Left lobe of liver (tissue), 2 donors: ENCODE measurements at places on chromosomes 6 and 20. TPM values are rescaled to one million over a fixed set of nuclear protein-coding genes. Genes with fewer than 3 reads are reported as not detected.

DNA sequence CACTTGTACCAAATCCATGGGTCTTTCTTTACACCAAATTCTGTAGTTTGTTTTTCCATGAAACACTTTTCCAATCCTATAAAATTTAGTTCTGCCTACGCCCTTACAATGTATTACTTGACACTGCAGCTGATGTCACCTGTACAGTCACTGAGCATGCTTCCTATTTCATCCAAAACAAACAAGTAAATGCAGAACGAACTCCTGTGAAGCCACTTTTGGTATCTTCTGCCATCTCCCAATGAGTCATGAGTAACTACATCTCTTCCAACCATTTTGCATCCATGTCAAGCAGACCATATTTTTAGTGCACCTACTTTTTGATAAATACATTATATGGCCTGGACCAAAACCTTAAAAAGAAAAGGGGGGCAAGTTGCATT, 42.4 kb downstream of the HDDC2 start:
- DNase-seq, result no peak

- no peak for DNase-seq
Measured at GRCh38 chr6:81802356-81802755, 49.9 kb upstream of the TENT5A start.

DNA sequence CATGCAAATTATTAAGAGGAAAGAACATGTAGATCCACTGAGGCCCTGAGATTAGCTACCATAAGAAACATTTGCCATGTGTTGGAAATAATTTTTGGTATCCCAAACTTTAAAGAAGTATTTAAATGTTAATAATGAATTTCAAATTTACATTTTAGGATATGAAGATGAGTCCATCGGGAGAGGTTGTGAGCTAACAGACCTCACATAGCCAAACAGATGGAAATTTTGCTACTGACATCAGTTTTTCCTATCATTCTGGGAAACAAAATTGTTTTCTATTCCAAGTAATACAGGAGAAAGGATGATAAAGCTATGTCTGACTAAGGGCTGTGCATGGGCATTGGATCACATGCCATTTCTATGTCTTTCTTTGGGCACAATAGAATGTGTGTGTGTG, 809.6 kb downstream of the TENT5A start:
- DNase-seq, result no peak

- no peak for DNase-seq
Measured at GRCh38 chr6:152195896-152196295, 388.4 kb downstream of the ESR1 start.

GRCh38 chr6:131937703-131938631, 13.2 kb downstream of the CCN2 start:
- no peak for DNase-seq

DNA sequence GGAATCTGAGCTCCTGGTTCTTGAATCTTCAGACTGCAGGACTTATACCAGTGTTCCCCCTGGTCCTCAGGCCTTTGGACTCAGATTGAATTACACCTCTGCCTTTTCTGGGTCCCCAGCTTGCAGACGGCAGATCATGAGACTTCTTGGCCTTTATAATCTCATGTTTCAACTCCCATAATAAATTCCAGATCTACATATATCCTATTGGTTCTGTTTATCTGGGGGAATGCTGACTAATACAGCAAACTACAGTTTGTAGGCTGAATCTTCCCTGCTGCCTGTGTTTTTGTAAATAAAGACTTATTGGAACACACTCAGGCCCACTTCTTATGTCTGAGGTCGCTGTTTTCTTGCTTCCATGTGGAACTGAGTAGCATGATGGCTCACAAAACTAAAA, 184.7 kb downstream of the HDGFL1 start:
- DNase-seq, result no peak

GRCh38 chr6:7727086-7727945, 1.4 kb downstream of the BMP6 start:
- no peak for DNase-seq

- no peak for DNase-seq
Measured at GRCh38 chr6:14012313-14013030, 87.7 kb downstream of the RNF182 start.

- no peak for DNase-seq
Measured at GRCh38 chr20:23063168-23063567, 13.7 kb upstream of the THBD start.

PGC gene
- 0.63 TPM for total RNA-seq
